ENCODE measurements at places on chromosomes 3 and 15.

GRCh38 chr15:73965094-73965757 is 26.9 kb downstream of the STOML1 start:
- DNase-seq: peak; percentile 80

DNA sequence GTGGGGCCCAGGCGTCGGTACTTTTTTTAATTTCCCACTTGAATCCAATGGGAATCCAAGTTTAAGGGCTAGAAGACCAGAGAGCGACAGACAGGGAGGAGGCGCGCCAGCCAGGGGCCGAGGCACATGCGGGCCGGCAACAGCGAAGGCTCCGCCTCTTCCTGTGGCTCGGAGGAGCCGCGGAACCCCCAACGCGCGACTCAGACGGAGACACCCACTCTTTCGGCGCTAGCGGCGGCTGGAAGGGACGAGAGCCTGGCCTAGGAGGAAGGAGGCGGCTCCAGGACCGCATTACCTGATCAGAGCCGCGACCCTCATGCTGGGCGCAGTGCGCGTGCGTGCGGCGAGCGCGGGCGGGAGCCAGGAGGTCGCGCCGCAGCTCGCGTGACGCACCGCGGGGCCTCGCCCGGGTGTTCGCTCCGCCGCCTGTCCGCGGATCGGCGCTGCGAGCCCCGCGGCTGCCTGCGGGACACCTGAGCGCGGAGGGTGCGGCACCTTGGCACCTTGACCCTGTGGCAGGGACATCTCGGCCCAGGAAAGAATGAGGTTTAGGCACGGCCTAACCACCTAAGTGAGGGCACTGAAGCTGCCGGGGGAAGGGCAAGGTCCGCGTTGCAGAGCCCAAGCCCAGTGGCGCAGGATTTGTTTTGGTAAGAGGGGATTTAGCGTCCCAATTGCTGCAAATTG is at the start of gene DPH6:
DPH6 (minus strand) TSS at position 342 of the 687 bp plus-strand sequence; CDS start at position 318, 24 bp downstream.
- peak; percentile 88 for DNase-seq

GRCh38 chr3:58581328-58582091 is 4.3 kb upstream of the FAM107A start:
- DNase-seq: no peak

DNA sequence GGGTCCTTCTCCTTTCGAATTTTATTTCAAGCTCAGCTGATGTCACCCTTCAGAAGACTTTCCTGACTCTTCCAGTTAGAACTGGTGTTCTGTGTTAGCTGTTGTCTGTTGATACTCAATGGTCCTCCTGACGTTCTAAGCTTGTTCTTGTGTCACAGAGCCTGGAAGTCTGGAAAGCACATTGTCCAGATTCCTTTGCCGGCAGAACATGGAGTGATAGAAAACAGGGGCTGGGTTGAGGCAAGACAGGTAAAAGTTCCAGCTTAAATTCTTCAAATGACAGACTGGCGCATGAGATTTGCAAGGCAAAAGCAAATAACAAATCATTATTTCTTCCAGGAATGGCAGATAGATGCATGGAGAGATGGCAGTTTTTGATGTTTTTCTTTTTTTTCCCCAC is 102.0 kb upstream of the CLSTN2 start:
- DNase-seq: no peak

DNA sequence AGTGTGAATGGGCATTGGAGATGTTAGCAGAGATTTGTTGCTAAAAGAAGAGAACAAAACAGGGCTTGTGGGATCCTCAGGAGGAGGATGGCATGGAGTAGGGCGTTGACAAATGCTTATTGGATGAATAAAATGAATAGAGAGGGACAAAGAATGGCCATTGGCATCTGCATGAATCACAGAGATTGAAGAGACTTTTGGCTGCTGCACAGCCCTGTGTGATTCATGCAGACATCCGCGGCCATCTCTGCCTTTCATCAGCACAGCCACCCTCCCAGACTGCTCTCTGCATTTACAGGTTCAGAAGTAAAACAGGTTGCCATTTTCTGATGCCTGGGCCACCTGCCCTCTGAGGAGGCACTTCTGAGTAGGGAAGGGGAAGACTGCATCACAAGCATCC is 397.9 kb downstream of the EPHB1 start:
- DNase-seq: no peak

- DNase-seq: no peak
Observed at GRCh38 chr3:25265284-25265683, 162.8 kb upstream of the RARB start.

DNA sequence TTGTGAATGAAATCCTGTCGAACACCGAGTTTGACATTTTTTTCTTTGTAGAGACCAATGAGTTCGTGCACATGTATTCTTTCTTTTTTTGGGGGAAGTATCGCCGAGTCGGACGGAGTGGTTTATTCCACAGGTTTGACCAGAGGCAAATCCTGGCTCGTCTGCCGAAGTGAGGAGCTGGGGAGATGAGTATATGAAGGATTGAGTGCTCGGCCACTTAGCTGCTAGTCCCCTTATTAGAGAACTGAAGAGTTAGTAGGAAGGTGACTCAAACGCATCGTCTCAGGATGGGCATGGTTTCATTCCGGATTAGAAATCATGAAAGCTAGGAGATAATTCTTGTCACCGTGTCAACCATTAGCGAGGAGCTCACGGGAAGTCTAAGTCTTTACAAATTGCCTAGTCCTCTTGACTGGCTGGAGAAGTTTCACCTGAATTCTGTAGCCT is 154.7 kb upstream of the GOLIM4 start:
- DNase-seq: no peak

All from activated CD4-positive, alpha-beta T cell treated with anti-CD3 and anti-CD28 coated beads for 48 hours (primary cell).